ENCODE measurements at places on chromosomes 16 and 17. TPM values are rescaled to one million over a fixed set of nuclear protein-coding genes. Genes with fewer than 3 reads are reported as not detected.

PYDC1 gene
- total RNA-seq, result not detected

CCL8 gene
- total RNA-seq, result not detected

SLC12A3 gene
- 4.8 TPM for total RNA-seq

HAP1 gene
- not detected for total RNA-seq

- no peak overlapping the region for H3K4me3 ChIP-seq
- no peaks in the 10 kb centered on the region for H3K4me1 ChIP-seq
- H3K27ac ChIP-seq, result no peak overlapping the region
- no peak for DNase-seq
Observed at GRCh38 chr17:74164446-74165045, 38.9 kb upstream of the RPL38 start.

DNA sequence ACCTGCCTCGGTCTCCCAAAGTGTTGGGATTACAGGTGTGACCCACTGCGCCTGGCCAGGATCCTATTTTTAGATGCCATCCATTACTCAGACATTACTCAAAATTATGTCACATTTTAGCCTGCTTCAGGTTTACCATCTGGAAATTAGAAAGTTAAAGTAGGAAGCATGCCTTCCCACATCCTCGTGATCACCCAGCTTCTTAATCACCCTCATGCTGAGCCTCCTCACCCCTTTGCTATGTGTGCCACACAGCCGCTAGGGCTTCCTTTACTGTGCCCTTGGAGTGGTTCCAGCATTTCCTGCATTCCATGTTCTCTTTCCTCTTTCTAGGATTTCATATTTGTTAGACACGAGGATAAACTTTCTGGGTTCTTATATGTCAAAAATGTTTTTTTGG lies 9.3 kb downstream of the ADORA2B start:
- no peak overlapping the region for H3K27ac ChIP-seq
- no peaks in the 10 kb centered on the region for H3K36me3 ChIP-seq

- H3K27me3 ChIP-seq, result no peaks in the 10 kb centered on the region
- peaks cover 8% of the 10 kb centered on the region for H3K4me1 ChIP-seq
- H3K36me3 ChIP-seq, result no peaks in the 10 kb centered on the region
- H3K4me3 ChIP-seq, result no peak overlapping the region
- no peak overlapping the region for H3K27ac ChIP-seq
- no peak for DNase-seq
Observed at GRCh38 chr17:76196675-76197074, 43.6 kb downstream of the RNF157 start.

- no peaks in the 10 kb centered on the region for H3K36me3 ChIP-seq
- DNase-seq, result no peak
- H3K4me3 ChIP-seq, result no peak overlapping the region
- 0 out of 2 replicates have a peak, but pooled peaks cover 2% of the 10 kb centered on the region for H3K27me3 ChIP-seq
- H3K4me1 ChIP-seq, result no peaks in the 10 kb centered on the region
Observed at GRCh38 chr17:56297184-56297583, 143.9 kb downstream of the ANKFN1 start.

- no peak overlapping the region for H3K27ac ChIP-seq
- no peaks in the 10 kb centered on the region for H3K27me3 ChIP-seq
- no peaks in the 10 kb centered on the region for H3K36me3 ChIP-seq
- DNase-seq, result no peak
Observed at GRCh38 chr16:80080287-80080851, 460.4 kb upstream of the DYNLRB2 start.

GRCh38 chr16:19186408-19186807 lies 18.4 kb downstream of the SYT17 start:
- no peak for DNase-seq
- no peak overlapping the region for H3K4me3 ChIP-seq
- no peak overlapping the region for H3K27ac ChIP-seq
- H3K4me1 ChIP-seq, result no peaks in the 10 kb centered on the region
- H3K27me3 ChIP-seq, result no peaks in the 10 kb centered on the region

DNA sequence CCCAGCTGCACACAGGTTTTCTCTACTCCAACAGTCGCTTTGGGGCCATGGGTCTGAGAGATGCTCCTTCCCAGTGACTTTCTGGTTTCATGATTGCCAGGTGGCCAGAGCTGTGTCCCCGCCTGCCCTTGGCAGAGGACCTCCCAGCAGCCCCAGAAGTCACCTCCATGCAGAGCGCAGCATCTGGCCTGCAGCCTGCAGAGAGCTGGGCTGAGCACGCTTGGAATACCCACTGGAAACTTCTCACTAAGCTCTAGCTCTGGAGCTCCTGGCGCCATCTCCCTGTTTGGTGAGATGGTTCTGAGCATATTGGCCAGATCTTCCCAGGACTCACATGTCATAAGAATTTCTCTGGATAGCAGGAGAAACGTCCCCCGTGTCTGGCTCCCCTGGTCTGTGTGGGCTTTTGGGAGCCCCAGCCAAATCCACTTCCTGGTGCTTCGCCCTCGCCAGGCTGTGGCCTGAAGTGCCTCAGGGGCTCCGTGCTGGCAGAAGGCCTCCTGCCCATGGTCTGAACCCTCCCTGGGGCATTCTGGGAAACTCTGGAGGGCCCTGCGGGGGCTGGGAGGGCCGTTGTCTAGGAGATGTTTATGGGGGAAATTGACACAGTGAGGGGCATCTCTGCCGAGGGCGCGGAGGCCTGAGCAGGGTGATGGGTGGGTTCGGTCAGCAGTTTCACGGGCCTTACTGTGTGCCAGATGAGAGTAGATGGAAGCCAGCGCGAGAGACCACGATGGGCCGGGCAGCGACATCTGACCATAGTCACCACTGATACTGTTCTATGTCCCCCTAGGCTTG lies 73.2 kb upstream of the CIBAR2 start:
- H3K27me3 ChIP-seq, result no peaks in the 10 kb centered on the region
- H3K27ac ChIP-seq, result no peak overlapping the region
- H3K4me3 ChIP-seq, result no peak overlapping the region
- H3K4me1 ChIP-seq, result no peaks in the 10 kb centered on the region

DNA sequence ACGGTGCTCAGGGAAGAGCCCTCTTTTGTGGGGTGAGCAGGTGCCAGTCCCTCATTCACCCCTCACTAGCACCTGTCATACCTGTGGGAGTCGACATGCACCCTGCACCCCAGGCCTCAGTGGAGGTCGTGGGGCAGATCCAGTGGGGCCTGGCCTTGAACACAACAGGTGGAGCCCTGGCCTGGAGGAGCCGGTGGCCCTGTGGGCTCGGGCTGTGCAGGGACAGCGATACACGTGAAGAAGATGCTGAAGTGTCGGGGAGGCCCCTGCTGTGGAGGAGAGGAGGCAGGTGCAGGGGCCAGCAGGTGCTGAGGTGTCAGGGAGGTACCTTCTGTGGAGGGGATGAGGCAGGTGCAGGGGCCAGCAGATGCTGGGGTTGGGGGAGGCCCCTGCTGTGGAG lies 31.8 kb downstream of the ZNF750 start:
- H3K27me3 ChIP-seq, result no peaks in the 10 kb centered on the region
- DNase-seq, result no peak
- H3K4me3 ChIP-seq, result no peak overlapping the region
- no peak overlapping the region for H3K27ac ChIP-seq
- peaks cover 4% of the 10 kb centered on the region for H3K36me3 ChIP-seq

DNA sequence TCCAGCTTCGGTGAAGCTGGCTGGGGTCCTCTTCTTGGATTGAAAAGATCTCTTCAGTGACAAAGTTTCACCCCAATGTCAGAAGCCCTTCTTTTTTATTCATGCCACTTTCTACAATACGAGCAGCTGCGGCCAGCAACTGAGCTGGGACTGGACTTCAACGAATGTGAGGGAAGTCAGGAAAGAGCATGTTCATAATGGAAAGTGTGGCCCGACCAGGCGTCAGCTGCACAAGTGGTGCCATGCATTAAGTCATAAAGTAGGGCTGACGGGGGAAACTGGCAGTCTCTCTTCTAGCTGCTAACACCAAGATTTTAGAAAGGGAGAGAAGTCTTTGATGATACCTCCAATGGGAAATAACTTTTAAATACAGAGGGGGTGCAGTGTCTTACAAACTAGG lies 192.6 kb downstream of the PARN start:
- no peaks in the 10 kb centered on the region for H3K4me1 ChIP-seq
- H3K27me3 ChIP-seq, result no peaks in the 10 kb centered on the region
- H3K4me3 ChIP-seq, result no peak overlapping the region
- DNase-seq, result no peak
- H3K27ac ChIP-seq, result no peak overlapping the region

GRCh38 chr16:12447556-12447955 lies 356.1 kb downstream of the CPPED1 start:
- H3K4me1 ChIP-seq, result no peaks in the 10 kb centered on the region
- no peak overlapping the region for H3K27ac ChIP-seq
- 0 out of 2 replicates have a peak, but pooled peaks cover 8% of the 10 kb centered on the region for H3K36me3 ChIP-seq
- no peak overlapping the region for H3K4me3 ChIP-seq

DNA sequence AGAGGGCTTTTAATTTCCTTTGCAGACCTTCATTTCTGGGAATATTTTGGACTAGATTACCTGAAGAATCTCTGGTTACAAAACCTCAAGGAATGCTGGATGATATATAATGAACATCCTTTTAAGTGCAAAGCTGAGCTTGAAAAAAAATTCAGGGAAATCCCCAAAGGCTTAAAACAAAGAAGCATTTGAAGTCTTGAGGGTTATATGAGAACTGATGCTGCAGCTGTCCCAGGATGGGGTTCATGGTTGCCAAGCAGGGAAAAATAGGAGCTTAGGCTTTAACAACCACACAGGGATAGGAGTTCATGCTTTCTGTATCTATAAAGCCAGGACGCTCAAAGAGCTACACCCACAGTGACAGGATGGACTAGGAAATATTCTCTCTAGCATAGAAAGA lies 150.4 kb upstream of the IRX5 start:
- DNase-seq, result no peak
- H3K4me1 ChIP-seq, result no peaks in the 10 kb centered on the region
- no peak overlapping the region for H3K4me3 ChIP-seq
- H3K36me3 ChIP-seq, result no peaks in the 10 kb centered on the region
- no peaks in the 10 kb centered on the region for H3K27me3 ChIP-seq

DNA sequence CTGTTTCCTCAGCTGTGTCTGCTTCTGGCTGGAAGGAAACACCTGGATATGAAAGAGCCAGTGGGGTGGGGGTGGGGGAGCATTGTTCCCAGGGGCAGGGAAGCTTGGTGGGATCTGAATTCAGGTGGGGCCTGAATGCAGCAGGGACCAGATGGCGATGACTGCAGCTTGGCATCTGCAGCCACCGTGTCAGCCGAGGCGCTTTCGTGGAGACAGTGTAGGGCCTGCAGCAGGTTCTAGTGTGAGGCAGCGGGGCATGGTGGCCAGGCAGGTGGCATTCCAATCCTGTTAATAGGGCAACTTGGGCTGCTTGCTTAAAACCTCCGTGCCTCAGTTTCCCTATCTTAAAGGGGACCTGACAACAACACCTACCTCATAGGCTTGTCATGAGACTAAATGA lies 1.7 kb downstream of the PIK3R6 start:
- H3K27me3 ChIP-seq, result no peaks in the 10 kb centered on the region
- peak overlapping the region; percentile 88 for H3K27ac ChIP-seq

- no peak for DNase-seq
- H3K4me1 ChIP-seq, result no peaks in the 10 kb centered on the region
- H3K36me3 ChIP-seq, result no peaks in the 10 kb centered on the region
- H3K27me3 ChIP-seq, result no peaks in the 10 kb centered on the region
Observed at GRCh38 chr17:51745993-51746392, 412.5 kb downstream of the CA10 start.

DNA sequence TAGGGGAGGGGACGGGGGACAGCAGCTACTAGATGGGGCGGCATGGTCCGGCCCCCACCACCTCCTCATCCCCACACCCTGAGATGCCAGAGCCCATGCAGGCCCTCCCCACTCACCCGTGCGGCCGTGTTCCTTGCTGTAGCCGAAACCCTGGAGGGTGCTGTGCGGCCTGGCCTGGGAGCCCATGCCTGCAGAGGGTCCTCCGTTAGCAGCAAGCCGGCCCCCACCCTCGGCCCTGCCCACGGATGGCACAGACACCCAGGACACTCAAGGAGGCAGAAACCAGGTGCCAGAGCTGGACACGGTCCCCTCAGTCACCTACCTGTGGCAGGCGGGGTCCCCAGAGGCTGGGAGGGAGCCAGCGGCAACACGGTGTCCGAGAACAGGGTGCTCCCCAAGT lies 5.5 kb downstream of the TEPSIN start:
- no peak overlapping the region for H3K4me3 ChIP-seq
- H3K27me3 ChIP-seq, result no peaks in the 10 kb centered on the region
- H3K36me3 ChIP-seq, result peaks cover 4% of the 10 kb centered on the region
- no peak overlapping the region for H3K27ac ChIP-seq

GRCh38 chr17:49602783-49603182 lies 27.1 kb downstream of the NXPH3 start:
- H3K36me3 ChIP-seq, result peaks cover 13% of the 10 kb centered on the region
- H3K27me3 ChIP-seq, result no peaks in the 10 kb centered on the region
- H3K4me3 ChIP-seq, result no peak overlapping the region

DNA sequence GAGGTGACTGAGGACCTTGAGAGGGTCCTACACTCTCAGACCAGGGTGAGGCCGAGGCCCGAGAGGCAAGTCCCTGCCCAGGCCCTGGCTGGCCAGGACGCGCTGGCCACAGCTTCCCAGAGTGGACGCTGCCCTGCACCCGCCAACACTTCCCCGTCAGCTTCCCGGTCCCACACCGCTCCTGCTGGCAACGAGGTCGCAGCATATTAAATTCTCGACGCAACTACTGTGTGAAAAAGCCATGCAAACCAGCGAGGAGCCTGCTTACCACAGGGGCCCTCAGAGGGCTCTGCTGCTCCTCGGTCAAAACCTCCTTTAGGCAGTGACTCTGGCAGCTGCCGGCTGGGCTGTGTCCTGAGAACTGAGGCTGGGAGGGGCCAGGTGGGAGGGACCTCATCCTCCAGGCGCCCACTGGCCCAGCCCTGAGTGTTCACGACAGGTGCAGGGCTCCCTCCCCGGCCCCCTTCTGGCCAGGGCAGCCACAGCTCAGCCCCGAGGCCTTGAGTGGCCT lies 2.1 kb upstream of the TEX19 start:
- H3K36me3 ChIP-seq, result no peaks in the 10 kb centered on the region
- no peak for DNase-seq
- H3K4me3 ChIP-seq, result no peak overlapping the region
- H3K27me3 ChIP-seq, result no peaks in the 10 kb centered on the region
- H3K27ac ChIP-seq, result no peak overlapping the region
- peaks cover 7% of the 10 kb centered on the region for H3K4me1 ChIP-seq

GRCh38 chr16:2464333-2464732 lies 4.4 kb downstream of the TEDC2 start:
- H3K27me3 ChIP-seq, result no peaks in the 10 kb centered on the region
- H3K36me3 ChIP-seq, result no peaks in the 10 kb centered on the region
- peaks cover 13% of the 10 kb centered on the region for H3K4me1 ChIP-seq
- DNase-seq, result no peak

DNA sequence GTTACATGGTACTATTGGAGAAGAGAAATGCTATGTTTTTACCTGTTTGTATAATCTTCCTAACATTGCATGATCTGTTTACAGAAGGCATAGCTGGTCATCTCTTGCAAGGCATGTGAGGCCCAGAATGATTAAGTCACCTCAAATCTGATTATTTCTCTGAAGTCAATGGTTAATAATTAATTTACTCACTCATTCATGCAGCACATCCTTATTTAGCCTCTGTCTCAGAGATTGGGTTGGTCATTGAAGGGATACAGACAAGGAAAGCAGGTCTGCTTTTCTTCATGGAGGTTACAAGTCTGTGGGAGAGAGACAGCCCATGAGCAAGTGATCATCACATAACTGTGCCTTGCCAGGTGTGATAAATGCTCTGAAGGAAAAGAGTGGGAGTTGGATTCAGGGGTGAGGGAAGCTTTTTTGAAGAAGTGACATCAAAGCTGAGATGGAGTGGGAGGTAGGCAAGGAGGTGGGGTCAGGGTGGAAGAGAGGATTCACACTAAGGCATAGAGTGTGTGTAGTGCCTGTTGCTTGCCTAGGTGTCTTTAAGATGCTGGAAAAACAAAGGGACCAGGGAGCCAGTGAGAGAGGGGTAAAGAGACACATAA lies 16.3 kb upstream of the RBFOX1 start:
- H3K27me3 ChIP-seq, result no peaks in the 10 kb centered on the region
- no peak overlapping the region for H3K27ac ChIP-seq
- H3K4me3 ChIP-seq, result no peak overlapping the region
- H3K4me1 ChIP-seq, result no peaks in the 10 kb centered on the region
- DNase-seq, result no peak

GRCh38 chr16:75837681-75838080 lies 111.4 kb upstream of the CPHXL start:
- no peaks in the 10 kb centered on the region for H3K36me3 ChIP-seq
- no peaks in the 10 kb centered on the region for H3K4me1 ChIP-seq
- no peak for DNase-seq
- H3K4me3 ChIP-seq, result no peak overlapping the region

Data from GM12878 (cell line).